ENCODE measurements at places on chromosomes 6 and 20.

- no peak for DNase-seq
Measured at GRCh38 chr6:166435574-166435973, 52.8 kb upstream of the MPC1 start.

DNA sequence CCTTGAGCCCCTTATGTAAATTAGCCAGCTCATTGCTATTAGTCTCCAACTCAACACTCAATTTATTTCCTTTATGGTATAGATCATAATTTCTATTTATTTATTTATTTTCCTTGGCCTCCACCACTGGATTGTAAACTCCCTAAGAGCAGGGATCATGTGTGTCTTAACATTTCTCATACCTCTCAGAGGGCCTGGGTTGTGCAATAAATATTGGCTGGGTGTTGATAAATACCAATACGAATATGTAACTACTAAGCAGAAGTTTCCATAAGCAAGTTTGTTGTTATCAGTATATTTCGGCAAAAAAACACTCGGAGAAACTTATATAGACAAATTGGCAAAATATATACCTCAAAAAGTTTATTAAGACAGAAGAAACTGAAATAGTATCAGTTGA lies 257.4 kb downstream of the ADGRB3 start:
- no peak for DNase-seq

DNA sequence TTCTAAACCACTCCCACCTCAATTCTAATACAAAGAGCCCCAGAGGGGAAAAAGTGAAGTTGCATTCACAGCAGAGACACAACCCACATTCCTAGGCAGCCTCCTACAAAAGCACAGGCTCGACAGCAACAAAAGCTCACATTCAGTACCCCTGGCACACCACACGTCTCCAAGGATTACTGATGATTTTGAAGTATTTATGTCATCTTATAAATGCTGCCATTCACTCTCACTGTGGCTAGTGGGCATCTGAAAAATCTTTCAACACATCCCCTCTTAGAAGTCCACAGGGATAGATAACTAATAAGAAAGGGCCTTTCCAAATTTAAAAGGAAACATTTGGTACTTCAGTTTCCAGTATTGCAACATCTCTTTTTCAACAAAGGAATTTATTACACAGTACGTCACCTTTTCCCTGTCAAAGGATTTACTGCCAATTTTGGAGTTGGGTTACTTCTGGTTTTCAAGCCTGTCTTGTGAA lies 146.7 kb downstream of the TASP1 start:
- peak; percentile 89 for DNase-seq

GRCh38 chr6:124479991-124480430 lies 482.2 kb upstream of the RNF217 start:
- DNase-seq, result no peak

GRCh38 chr6:38528196-38528965 lies 111.3 kb downstream of the BTBD9 start:
- no peak for DNase-seq
